ENCODE measurements at places on chromosomes 7 and 10.

DNA sequence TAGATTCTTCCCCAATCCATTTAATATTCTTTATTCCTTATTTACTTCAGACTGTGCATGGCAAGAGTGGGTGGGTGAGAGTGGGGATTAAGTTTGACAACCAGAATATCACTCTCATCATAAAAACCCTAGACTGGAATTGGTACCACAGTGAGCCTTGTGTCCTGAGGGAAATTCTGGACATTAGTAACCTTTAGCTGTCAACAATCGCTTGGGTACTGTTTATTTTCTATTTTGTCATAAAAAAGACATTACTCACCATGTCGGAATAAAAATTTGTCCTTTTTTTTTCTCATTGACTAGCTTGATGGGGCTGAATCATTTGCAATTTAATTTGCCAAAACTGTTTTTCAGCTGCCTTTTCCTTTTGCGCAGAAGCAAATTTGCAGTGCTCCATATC, 176.1 kb upstream of the SEMA3C start:
- no peaks in the 10 kb centered on the region for H3K4me1 ChIP-seq
- H3K27me3 ChIP-seq, result no peaks in the 10 kb centered on the region
- H3K36me3 ChIP-seq, result no peaks in the 10 kb centered on the region

- H3K27me3 ChIP-seq, result no peaks in the 10 kb centered on the region
- H3K4me3 ChIP-seq, result no peak overlapping the region
- peaks cover 10% of the 10 kb centered on the region for H3K4me1 ChIP-seq
- DNase-seq, result no peak
Measured at GRCh38 chr7:46568420-46569132, 647.5 kb upstream of the IGFBP3 start.

GRCh38 chr7:70484255-70484654, 647.7 kb upstream of the GALNT17 start:
- H3K4me1 ChIP-seq, result peaks cover 10% of the 10 kb centered on the region
- H3K27ac ChIP-seq, result no peak overlapping the region
- DNase-seq, result no peak
- H3K4me3 ChIP-seq, result no peak overlapping the region

DNA sequence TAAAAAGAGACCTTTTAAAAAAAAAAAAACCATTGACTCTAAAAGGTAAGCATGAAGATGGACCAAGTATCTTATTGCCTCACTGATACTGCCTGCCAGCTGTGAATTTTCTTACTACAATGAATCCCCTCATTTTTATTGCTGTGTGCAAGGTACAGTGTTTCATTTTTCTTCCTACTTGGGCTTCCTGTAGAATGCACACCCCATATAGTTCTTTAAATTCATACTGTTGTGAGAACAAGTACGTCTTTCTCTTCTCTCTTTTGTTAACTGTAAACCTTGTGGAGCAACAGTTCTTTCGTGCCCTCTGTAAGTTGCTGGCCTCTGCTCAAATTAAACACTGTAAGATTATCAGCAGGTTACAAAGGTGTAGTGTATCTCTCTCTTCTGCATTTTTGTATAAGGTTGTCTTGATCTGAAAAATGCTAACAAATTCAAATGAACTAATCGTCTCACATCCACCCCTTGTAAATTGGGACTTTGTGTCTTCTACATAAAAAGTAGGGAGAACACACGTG, 105.6 kb downstream of the VTI1A start:
- no peak for DNase-seq
- no peaks in the 10 kb centered on the region for H3K4me1 ChIP-seq
- H3K27me3 ChIP-seq, result no peaks in the 10 kb centered on the region
- H3K27ac ChIP-seq, result no peak overlapping the region
- no peaks in the 10 kb centered on the region for H3K36me3 ChIP-seq
- no peak overlapping the region for H3K4me3 ChIP-seq

GRCh38 chr7:137003086-137003485, 134.6 kb downstream of the CHRM2 start:
- H3K27ac ChIP-seq, result peak overlapping the region; percentile 69
- no peaks in the 10 kb centered on the region for H3K4me1 ChIP-seq
- H3K4me3 ChIP-seq, result no peak overlapping the region
- no peaks in the 10 kb centered on the region for H3K36me3 ChIP-seq
- no peaks in the 10 kb centered on the region for H3K27me3 ChIP-seq

GRCh38 chr7:22663357-22663718, 63.7 kb upstream of the IL6 start:
- H3K4me3 ChIP-seq, result no peak overlapping the region
- DNase-seq, result peak; percentile 82
- no peak overlapping the region for H3K27ac ChIP-seq
- peaks cover 6% of the 10 kb centered on the region for H3K4me1 ChIP-seq
- no peaks in the 10 kb centered on the region for H3K36me3 ChIP-seq
- no peaks in the 10 kb centered on the region for H3K27me3 ChIP-seq

DNA sequence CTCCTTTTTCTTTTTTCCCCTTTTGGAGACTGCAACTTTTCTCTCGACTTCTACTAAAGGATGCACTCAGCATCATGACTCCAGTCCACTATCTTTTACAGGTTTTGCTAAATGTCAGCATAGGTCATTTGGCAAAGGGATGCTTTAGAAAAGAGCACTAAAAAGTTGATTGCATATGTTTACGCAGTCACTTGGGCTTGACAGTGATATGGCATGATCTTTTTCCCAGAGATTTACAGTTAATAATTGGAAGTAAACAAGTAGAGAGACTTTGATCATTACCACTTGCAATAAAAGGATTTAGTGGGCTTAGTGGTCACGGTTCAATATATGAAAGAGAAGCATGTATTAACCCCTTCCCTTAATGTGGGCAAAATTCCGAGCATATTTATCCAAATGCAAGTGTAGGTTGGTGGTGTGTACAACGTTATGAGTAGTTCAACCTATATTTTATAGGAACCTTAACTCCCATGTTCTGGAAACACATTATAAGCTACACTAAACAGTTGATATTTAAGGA, 1.8 kb downstream of the BMI1 start:
- H3K27ac ChIP-seq, result no peak overlapping the region
- no peaks in the 10 kb centered on the region for H3K36me3 ChIP-seq
- H3K4me3 ChIP-seq, result no peak overlapping the region
- H3K4me1 ChIP-seq, result peaks cover 5% of the 10 kb centered on the region
- peaks cover 22% of the 10 kb centered on the region for H3K27me3 ChIP-seq

GRCh38 chr7:138864667-138865066, 66.7 kb upstream of the ATP6V0A4 start:
- peaks cover 36% of the 10 kb centered on the region for H3K36me3 ChIP-seq
- H3K4me3 ChIP-seq, result no peak overlapping the region
- peak; percentile 51 for DNase-seq
- no peak overlapping the region for H3K27ac ChIP-seq
- no peaks in the 10 kb centered on the region for H3K27me3 ChIP-seq

DNA sequence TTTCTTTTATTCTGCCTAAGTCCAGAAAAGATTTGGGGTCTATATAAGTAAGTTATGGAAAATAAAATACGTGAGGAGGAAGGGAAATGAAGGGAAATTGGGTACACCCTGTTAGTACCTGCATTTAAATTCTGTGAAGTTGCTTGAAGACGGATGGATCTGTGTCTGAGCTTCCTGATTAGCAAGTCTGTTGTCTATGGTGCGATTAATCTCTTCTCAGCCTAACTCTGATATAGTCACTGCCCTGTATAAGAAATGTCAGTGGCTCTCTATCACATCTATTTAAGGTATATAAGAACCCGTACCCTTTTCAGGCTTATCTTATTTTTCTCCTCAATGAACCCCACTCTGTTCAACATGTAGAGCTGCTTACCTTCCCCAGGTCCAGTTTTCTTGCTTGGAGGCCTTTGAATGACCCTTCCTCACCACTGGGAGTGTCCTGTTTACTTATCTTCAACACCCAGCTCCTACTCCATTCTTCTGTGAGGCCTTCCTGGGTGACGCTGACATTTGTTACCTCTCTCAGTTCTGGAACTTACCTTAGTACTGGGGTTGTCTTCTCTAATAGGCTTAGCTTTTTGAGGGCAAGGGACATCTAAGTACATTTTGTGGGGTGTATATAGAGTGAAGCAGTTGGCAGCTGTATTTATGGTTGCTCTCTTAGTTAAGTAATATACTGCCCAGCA, 149.6 kb upstream of the PRPS1L1 start:
- peak overlapping the region; percentile 12 for H3K27ac ChIP-seq
- no peaks in the 10 kb centered on the region for H3K27me3 ChIP-seq
- DNase-seq, result no peak

DNA sequence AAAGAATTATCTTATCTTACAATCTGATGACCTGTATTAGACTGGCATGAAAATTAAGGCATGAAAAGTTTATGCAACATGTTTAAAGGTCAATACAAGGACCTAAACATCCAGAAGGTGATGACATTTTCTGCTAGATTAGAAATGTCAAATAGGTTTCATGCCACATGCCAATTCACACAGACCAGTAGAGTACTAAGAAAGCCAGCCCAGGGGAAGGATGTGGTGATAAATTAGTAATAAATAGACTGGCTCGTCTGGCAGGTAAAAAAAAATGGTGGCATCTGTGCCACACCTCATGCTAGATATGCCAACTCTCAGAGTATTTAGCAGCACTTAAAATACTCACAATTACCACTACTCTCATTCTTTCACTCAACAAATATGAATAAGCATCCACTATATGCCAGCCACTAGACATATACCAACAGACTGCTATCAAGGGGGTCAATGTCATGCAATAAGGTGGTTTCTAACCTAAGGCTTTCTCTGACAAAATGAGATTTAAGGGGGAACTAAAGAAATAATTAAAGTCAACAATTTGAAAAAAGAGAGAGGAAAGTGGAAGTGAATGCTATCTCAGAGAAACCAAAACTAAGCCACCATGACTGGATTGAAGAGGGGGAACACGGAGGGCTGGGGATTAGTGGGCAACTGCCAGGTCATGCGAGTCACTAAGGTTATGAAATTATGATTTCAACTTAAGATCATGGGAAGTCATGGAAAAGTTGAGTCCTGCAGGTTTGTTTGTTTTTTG, 83.5 kb downstream of the SGMS1 start:
- DNase-seq, result no peak
- no peaks in the 10 kb centered on the region for H3K36me3 ChIP-seq
- no peak overlapping the region for H3K4me3 ChIP-seq
- H3K4me1 ChIP-seq, result no peaks in the 10 kb centered on the region
- H3K27me3 ChIP-seq, result no peaks in the 10 kb centered on the region

GRCh38 chr10:33155720-33156638, 178.5 kb downstream of the NRP1 start:
- DNase-seq, result no peak
- H3K4me1 ChIP-seq, result peaks cover 6% of the 10 kb centered on the region
- H3K27ac ChIP-seq, result no peak overlapping the region
- H3K36me3 ChIP-seq, result no peaks in the 10 kb centered on the region
- no peak overlapping the region for H3K4me3 ChIP-seq

DNA sequence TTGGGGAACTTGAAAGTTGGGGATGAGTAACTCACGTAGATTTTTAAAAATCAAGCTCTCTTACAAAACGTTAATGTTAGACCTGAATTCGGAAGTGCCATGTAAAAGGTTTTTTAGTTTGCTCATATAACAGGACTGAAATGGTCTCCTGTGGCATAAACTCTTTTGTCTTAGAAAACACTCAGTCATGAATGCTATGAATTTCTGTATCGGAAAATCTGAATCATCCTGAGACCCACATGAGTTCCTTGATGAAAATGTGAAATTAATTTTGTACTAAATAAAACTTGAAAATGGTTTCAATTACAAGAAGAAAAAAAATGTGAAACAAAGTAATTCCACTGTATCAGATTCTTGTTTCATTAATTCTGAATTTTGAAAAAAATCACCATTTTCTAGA, 134.8 kb upstream of the BMPER start:
- H3K4me3 ChIP-seq, result no peak overlapping the region
- H3K36me3 ChIP-seq, result no peaks in the 10 kb centered on the region
- no peaks in the 10 kb centered on the region for H3K27me3 ChIP-seq
- DNase-seq, result no peak
- no peaks in the 10 kb centered on the region for H3K4me1 ChIP-seq

DNA sequence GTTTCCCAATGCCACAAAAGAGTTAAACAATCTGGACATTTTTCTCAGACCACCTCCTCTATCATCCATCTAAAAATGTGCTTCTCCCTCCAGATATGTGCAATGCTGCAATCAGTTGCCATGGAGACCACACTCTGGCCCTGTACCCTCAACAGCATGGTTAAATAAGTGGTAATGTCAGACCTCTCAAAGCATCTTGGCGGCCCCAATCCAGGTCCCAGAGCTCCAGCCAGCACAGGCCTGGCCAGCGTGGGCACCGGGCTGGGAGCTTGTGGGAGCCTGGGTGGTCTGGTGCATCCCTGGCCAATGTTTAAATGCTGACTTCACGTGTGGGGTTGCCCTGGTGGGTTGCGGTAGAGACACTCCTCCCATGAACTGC, 362.9 kb upstream of the ZNF32 start:
- peaks cover 8% of the 10 kb centered on the region for H3K4me1 ChIP-seq
- no peak overlapping the region for H3K4me3 ChIP-seq
- no peak overlapping the region for H3K27ac ChIP-seq
- no peaks in the 10 kb centered on the region for H3K27me3 ChIP-seq
- H3K36me3 ChIP-seq, result no peaks in the 10 kb centered on the region

- no peak overlapping the region for H3K27ac ChIP-seq
- no peaks in the 10 kb centered on the region for H3K27me3 ChIP-seq
- H3K36me3 ChIP-seq, result no peaks in the 10 kb centered on the region
- H3K4me1 ChIP-seq, result no peaks in the 10 kb centered on the region
- DNase-seq, result no peak
Measured at GRCh38 chr7:28873365-28873764, 84.8 kb downstream of the TRIL start.

- no peak overlapping the region for H3K27ac ChIP-seq
- H3K36me3 ChIP-seq, result no peaks in the 10 kb centered on the region
- no peak overlapping the region for H3K4me3 ChIP-seq
Measured at GRCh38 chr10:3876350-3876962, 91.4 kb upstream of the KLF6 start.

- no peaks in the 10 kb centered on the region for H3K27me3 ChIP-seq
- H3K4me1 ChIP-seq, result peaks cover 2% of the 10 kb centered on the region
- H3K27ac ChIP-seq, result no peak overlapping the region
- no peak for DNase-seq
- H3K36me3 ChIP-seq, result no peaks in the 10 kb centered on the region
Measured at GRCh38 chr10:3290550-3290949, 118.0 kb upstream of the PITRM1 start.

GRCh38 chr7:86137343-86137742, 506.4 kb upstream of the GRM3 start:
- no peaks in the 10 kb centered on the region for H3K36me3 ChIP-seq
- H3K4me1 ChIP-seq, result no peaks in the 10 kb centered on the region
- no peak overlapping the region for H3K27ac ChIP-seq
- no peak for DNase-seq
- H3K4me3 ChIP-seq, result no peak overlapping the region
- no peaks in the 10 kb centered on the region for H3K27me3 ChIP-seq

- no peaks in the 10 kb centered on the region for H3K27me3 ChIP-seq
- H3K27ac ChIP-seq, result peak overlapping the region; percentile 85
- H3K4me1 ChIP-seq, result peaks cover 11% of the 10 kb centered on the region
- H3K4me3 ChIP-seq, result no peak overlapping the region
- H3K36me3 ChIP-seq, result no peaks in the 10 kb centered on the region
Measured at GRCh38 chr10:36801660-36802059, 323.7 kb upstream of the ANKRD30A start.

DNA sequence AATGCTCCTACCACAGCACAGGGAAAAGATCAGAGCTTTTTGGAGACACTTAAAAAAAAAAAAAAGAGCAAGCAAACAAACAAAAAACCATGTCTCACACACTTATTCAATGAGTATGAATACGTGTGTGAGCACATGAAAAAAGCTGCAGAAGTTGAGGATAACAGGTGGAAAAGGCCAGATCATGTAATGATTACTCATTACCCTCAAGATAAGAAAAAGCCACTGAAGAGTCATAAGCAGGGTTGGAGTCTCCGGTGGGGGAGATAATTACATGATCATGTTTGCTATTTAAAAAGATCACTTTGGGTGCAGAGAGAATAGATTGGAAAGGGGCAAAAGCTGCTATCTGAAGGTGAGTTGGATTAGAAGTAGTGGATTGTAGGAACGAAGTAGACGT, 77.0 kb downstream of the POU6F2 start:
- no peak for DNase-seq
- no peaks in the 10 kb centered on the region for H3K4me1 ChIP-seq
- H3K36me3 ChIP-seq, result no peaks in the 10 kb centered on the region
- H3K27me3 ChIP-seq, result no peaks in the 10 kb centered on the region
- no peak overlapping the region for H3K4me3 ChIP-seq

Data from trophoblast cell (in vitro differentiated cells and primary cell).